A673 (cell line): ENCODE measurements at places on chromosomes 2 and 18. TPM values are rescaled to one million over a fixed set of nuclear protein-coding genes. Genes with fewer than 3 reads are reported as not detected.

DNA sequence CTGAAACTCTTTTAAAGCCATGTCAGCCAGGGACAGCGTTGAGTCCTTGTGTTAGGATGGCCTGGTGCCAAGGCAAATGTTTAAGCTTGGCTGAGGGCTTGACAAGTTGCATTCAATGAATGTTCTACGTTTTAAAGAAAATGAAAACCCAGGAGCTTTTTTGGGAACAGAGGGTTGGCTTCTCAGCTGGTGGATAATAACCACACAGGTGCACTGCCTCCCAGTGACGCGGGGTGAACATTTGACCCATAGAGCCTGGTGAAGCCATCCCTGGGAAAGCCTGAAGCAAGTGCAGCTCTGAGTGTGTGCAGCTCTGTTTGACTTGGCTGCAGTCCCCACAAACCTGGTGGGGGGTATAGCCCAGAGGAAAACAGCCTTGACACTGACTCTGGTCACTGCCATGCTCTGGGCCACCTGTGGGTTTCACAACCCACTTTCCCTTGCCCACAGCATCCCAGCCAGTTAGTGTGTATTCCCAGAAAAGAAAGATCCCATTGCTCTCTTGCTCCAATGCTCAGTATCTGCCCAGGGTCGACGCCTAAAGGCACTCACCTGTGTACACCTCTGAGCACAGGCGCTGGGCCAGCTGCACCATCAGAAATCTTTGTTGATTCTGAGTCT lies 874.9 kb downstream of the RNF144A start:
- no peak overlapping the region for H3K27ac ChIP-seq
- H3K4me1 ChIP-seq: peaks cover 16% of the 10 kb centered on the region
- H3K27me3 ChIP-seq: no peaks in the 10 kb centered on the region
- no peaks in the 10 kb centered on the region for H3K36me3 ChIP-seq

DNA sequence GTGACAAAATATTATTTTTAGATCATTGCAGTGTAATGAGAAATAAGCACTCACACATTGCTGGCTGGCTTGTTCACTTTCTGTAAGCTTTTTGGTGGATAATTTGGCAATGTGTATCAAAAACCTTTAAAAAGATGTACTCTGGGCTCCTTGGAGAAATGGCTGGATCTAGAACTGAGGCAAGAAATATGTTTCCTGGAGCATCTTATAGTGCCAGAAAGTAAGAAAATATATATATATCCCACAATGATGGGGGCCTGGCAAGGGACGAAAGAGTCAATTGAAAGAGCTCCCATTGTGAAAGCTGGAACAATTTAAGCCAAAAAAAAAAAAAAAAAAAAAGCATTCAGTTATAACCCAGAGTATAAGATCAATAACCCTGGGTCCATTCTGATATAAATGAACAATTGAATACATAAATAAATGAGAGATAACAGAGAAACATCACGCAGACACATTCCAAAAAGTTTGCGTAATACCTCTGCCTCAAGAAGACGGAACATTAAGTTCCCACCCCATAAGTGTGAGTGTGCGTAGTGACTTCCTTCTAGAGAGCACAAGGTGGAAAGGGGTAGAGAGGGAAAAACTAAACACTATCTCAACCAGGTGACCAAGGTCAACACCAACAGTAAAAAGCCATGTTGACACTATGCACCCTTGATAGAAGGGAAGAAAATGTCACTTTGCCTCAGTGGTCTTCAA lies 77.5 kb downstream of the BIN1 start:
- no peak for DNase-seq
- no peak overlapping the region for H3K27ac ChIP-seq
- peaks cover 3% of the 10 kb centered on the region for H3K4me1 ChIP-seq
- no peak overlapping the region for H3K4me3 ChIP-seq

The FOXD4L1 gene
- total RNA-seq: not detected in 2 replicates

- H3K36me3 ChIP-seq: no peaks in the 10 kb centered on the region
- H3K4me1 ChIP-seq: peaks cover 8% of the 10 kb centered on the region
- H3K4me3 ChIP-seq: no peak overlapping the region
Observed at GRCh38 chr2:181106789-181107627, 126.6 kb downstream of the UBE2E3 start.

The TIA1 gene
- total RNA-seq: 185 and 197 TPM in 2 replicates

DNA sequence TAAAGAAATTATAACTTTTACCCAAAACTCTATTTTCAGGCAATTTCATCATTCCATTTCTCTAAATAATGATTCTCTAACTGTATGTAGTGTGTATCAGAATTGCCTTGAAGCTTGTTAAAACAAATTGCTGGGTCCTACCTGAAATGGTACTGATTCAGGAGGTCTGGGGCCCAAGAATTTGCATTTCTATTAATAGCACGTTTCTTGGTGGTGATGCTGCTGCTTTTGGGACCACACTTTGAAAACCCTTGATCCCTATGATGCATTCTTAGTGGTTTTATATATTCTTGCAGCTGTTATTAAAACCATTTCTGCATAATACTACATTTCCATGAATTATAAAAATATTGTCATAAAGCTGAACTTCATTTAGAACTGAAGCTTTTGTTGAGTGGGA lies 140.7 kb downstream of the NCK2 start:
- H3K27me3 ChIP-seq: no peaks in the 10 kb centered on the region
- H3K4me3 ChIP-seq: no peak overlapping the region
- DNase-seq: no peak
- H3K27ac ChIP-seq: no peak overlapping the region
- no peaks in the 10 kb centered on the region for H3K36me3 ChIP-seq

GRCh38 chr2:134745023-134745422 lies 26.2 kb upstream of the TMEM163 start:
- no peak overlapping the region for H3K27ac ChIP-seq
- peaks cover 3% of the 10 kb centered on the region for H3K27me3 ChIP-seq
- no peaks in the 10 kb centered on the region for H3K36me3 ChIP-seq
- H3K4me3 ChIP-seq: no peak overlapping the region
